ENCODE measurements at places on chromosomes 3 and 15.

GRCh38 chr15:85457392-85457968 lies 77.1 kb downstream of the AKAP13 start:
- no peak for DNase-seq

DNA sequence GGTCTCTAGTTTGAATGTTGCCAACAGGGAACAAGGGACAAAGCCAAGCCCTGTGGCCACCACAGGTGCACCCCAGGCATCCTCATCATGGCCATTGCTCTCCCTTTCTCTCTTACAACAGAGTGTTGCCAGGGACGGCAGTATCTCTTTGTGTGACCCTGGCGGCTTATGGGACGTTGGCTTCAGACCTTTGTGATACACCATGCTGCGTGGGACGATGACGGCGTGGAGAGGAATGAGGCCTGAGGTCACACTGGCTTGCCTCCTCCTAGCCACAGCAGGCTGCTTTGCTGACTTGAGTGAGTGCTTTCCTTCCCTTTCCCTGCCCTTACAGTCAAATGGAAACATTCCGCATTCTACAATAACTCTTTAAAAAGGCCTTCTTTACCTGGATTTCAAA lies 38.2 kb downstream of the BOC start:
- no peak for DNase-seq

DNA sequence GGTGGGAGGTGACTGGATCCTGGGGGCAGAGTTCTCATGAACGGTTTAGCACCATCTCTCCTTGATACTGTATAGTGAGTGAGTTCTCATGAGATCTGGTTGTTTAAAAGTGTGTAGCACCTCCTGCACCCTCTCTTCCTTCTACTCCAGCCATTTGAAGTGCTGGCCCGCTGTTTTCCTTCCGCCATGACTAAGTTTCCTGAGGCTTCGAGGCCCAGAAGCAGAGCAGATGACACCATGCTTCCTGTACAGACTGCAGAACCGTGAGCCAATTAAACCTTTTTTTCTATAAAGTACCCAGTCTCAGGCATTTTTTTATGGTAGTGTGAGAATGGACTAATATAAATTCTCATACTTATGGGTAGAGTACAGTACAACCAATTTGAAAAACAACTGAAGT lies 123.6 kb upstream of the BHLHE40 start:
- no peak for DNase-seq

DNA sequence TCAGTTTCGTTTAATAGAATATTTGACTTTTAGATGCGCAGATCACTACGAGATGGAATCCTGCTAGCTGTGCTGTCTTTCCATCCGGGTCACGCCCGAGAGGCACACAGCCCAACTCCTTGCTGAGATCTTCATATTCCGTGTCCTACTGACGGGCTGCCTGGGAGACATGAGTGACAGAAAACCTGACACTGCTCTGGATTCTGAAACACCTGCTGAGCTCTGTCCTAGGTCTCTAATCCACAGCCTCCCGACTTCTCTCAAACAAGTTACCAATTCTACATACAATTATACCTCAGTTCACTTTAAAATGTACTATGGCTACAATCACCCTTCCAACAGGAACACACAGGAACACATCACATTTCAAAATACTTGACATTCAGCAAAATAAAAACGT lies 27.2 kb downstream of the TFRC start:
- DNase-seq: no peak

DNA sequence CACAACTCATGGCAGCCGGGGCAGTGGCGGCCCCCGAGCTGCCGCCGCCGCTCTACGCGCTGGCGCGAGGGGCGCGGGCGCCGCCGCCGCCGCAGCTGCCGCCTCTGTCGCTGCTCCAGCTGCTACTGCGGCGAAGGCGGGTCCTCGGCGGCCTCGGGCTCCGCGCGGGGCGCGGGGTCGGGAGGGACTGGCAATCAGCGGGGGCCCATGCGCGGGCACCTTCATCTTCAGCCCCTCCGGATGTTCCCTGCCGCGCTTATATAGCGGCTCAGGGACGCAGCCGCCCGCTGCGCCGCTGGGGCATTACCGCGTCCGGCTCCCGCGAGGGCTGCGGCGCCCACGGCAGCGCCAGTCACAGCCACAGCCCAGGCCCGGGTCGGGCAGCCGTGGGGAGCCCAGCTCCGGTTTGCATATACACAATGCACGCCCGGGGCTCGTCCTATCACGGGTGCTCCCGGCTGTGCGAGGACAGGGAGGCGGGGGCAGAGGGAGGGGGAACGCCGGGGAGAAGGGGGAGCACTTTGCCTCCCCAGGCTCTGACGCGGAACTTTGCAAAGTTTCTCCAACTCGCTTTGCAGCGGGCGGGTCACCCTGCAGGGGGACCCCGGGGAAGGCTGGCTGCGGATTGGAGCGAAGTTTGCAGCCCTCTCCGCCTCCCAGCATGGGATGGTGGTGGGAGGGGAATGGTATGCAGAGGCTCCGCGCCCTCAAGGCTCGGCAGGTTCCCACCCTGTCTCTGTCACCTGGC lies at the start of gene VGLL3:
TSS of gene VGLL3 (minus strand) at position 416 of the 748 bp plus-strand sequence. CDS start at position 10, 406 bp downstream.
- DNase-seq: no peak
